Anterior cingulate cortex (tissue), 58 donors: ENCODE measurements at places on chromosomes 4 and X.
A peak's percentile ranks its signal among the peaks of the same experiment; 100 is the strongest.

- DNase-seq = no peak
These were observed 295.8 kb downstream of the MAGEB5 start for GRCh38 chrX:26511589-26512363.

- DNase-seq = no peak
These were observed 50.6 kb downstream of the CCDC149 start for GRCh38 chr4:24862073-24862751.

- DNase-seq = no peak
These were observed 17.8 kb downstream of the RCHY1 start for GRCh38 chr4:75496406-75496805.

DNA sequence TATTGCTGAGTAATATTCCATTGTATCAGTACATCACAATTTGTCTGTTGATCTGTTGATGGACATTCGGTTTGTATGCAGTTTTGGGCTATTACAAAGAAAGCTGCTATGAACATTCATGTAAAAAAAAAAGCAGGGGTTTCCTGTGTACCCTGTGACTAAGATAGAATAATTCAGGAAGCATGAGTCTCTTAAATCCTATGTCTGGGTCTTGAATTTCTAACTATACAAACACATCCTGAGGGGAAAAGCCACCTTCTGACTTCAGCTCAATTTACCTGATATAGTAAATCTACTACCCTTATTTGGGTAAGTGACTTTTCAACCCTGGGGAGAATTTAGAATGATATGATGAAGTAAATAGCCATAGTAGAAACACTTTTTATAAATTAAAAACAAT, 94.6 kb upstream of the FUNDC1 start:
- no peak for DNase-seq

DNA sequence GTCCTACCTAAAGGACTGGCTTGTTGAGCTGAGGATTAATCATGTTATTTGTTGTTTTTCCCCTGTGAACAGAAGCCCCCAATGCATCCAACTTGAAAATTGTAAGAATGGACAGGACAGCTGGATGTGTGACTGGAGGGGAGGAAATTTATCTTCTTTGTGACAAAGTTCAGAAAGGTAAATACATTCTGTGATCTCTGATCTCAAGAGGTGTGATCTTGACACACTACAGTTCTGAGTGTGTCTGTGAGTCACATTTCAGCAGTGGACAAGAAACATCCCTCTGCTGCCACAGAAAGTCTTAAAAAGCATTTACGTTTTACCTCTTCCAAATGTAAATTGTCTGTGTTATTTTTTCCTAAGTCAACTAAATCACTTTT, 79.3 kb downstream of the NFKB1 start:
- no peak for DNase-seq

- no peak for DNase-seq
These were observed 251.9 kb downstream of the PAPSS1 start for GRCh38 chr4:107468156-107468555.

DNA sequence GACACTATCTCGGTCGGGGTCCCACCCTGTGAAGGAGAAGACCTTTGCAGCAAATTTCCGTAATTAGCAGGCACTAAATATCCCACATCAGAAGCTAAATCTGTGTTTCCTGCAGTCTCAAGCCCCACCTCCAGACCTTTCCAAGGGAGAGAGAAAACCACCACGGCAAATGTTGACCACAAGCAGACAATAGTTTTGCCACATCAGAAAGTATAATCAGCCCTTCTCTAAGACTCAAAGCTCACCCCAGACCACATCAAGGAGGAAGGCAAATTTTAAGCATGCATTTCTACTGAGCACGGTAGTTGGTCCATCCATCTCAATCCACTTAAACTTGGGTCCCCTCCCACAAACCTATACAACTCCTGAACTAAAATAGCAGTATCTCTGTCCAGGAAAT, 398.5 kb downstream of the GPM6A start:
- DNase-seq = no peak

DNA sequence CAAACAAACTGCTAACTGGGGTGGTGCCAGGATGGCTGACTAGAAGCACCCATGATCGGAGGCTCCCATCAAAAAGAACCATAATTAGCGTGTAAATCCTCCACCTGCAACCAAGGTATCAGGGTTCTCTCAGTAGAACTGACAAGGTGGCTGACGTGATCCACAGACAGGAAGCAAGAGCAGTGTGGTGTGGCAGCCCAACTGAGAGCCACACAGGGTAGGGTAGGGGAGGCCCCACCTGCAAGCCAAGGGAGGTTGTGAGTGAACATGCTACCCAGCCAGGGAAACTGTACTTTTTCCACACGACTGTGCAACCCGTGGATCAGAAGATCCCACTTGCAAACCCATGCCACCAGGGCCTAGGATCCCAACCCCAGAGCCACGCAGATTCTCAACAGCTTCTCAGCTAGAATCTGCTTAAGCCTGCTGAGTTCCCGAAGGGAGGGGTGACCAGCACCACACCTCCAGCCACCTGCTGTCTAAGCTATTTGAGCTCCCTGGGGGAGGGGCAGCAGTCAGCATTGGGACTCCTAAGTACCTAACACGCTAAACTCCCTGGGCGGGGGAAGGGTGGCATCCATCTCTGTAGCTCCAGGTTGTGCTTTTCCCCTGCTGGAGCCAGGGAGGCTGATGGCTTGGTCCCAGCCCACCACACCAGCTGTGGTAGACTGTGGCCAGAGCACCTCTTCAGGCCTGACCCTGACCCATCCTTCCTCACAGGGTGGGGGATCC, 425.1 kb downstream of the GPM6A start:
- no peak for DNase-seq

DNA sequence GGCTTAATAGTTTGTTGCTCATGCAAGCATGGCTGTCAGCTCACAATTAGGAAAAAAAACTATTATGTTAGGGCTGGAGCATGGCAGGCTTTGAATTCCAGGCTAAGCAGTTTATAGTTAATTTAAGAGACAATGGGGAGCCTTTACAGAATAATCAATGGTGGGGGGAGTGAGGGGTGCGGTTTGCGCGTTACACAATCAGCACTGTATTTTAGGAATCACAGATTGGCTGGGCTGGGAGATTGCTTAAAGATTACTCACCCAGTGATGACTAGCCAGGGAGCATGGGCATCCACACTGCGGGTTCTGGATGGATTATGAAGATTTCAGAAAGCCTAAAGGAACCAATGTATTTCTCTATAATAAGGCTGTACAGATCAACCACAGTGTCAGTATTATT, 186.6 kb downstream of the SOX3 start:
- DNase-seq = no peak

DNA sequence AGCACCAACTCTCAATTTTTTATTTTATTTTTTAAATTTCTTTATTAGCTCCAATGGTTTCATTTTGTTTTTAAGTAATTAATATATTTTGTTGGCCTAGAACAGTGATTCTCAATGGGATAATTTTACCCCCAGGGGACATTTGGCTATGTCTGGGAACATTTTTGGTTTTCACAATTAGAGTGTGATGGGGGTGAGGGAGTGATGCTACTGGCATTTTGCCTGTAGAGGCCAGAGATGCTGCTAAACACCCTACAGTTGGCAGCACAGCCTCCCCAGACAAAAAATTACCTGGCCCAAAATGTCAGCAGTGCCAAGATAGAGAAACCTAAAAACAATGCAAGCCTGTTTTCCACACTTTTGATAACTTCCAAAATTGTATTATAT, 64.6 kb downstream of the HHIP start:
- DNase-seq = no peak

GRCh38 chr4:7806338-7807090, 133.1 kb downstream of the AFAP1 start:
- DNase-seq = peak; percentile 63

DNA sequence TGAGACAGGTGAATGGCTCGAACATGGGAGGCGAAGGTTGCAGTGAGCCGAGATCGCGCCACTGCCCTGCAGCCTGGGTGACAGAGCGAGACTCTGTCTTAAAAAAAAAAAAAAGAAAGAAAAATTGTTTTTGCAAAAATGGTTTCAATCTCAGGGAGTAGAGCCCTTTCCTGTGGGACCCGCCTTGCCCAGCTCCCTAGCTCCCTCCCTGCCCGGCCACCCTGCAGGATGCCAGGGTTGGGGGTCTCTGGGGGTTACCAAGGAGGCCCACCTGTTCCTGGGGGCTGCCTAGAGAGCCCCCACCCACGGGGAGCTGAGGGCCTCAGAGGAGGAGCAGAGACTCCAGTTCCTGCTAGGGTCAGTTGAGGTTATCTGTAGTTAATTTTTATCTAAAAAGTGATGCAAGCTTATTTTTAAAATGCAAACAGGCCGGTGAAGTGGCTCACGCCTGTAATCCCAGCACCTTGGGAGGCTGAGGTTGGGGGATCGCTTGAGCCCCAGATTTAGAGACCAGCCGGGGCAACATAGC, 18.7 kb upstream of the PLCXD1 start:
- DNase-seq = no peak

- DNase-seq = no peak
These were observed 743.7 kb downstream of the C4orf33 start for GRCh38 chr4:129839687-129840086.

- no peak for DNase-seq
These were observed 80.0 kb downstream of the ABLIM2 start for GRCh38 chr4:8078610-8079015.

DNA sequence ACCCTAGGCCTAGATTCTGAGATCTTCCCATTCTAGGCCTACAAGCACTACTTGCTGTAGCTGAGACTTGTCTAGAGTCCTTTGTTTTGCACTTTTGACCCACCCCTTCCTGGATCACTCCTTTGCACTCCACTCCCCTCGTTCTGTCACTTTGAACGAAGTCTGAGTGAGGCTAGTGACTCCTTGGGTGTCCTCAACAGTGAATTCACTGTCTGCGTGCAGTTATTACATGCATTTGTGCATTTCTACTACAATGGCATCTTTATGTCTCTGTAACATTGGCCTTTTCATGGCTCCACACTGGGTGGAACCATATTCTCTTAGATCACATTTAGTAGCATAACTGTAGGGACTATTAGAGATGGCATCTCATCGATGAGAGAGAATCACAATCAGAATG, 50.5 kb downstream of the OCRL start:
- no peak for DNase-seq

GRCh38 chr4:38015886-38016515, 55.8 kb downstream of the PTTG2 start:
- DNase-seq = no peak

GRCh38 chr4:184857441-184858121, 31.8 kb upstream of the ACSL1 start:
- no peak for DNase-seq

GRCh38 chr4:111400741-111401140, 744.5 kb upstream of the FAM241A start:
- DNase-seq = no peak

DNA sequence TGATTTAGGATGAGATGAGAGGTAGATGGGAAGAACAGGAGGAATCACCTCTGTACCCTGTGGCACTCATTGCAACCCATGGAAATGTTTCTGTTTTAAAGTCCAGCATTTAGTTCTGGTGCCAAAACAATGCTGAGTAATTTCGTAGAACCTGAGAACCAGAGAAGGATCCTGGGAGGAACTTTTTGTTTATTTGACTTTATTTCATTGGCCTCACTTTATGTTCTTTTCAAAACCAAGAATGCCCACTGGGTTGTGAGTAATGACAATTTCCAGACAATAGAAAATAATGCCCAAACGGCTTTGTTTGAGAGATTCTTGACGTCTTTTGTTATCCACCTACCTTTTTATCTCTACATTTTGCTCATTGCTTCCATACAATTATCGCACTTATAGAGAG, 111.3 kb downstream of the SHROOM3 start:
- DNase-seq = no peak

- no peak for DNase-seq
These were observed 5.5 kb upstream of the OPRPN start for GRCh38 chr4:70392057-70392776.

GRCh38 chr4:48899950-48900349, 6.6 kb downstream of the OCIAD2 start:
- peak; percentile 17 for DNase-seq

- DNase-seq = no peak
These were observed 115.0 kb upstream of the LDB2 start for GRCh38 chr4:17013382-17014006.

DNA sequence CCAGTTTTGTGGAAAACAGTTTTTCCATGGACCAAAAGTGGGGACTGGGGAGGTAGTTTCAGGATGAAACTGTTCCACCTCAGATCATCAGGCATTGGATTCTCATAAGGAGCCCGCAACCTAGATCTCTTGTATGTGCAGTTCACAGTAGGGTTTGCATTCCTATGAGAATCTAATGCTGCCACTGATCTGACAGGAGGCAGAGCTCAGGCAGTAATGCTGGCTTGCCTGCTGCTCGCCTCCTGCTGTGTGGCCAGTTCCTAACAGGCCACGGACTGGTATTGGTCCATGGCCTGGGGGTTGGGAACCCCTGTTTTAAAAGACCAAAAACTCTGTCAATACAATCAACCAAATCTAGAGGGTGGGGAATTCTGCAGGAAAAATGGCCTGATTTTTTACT, 100.0 kb upstream of the EOLA2 start:
- DNase-seq = no peak

GRCh38 chrX:69142788-69143469, 22.3 kb downstream of the PJA1 start:
- no peak for DNase-seq
